Fibroblast of skin of left biceps (primary cell): ENCODE measurements at places on chromosomes 12 and 14.

DNA sequence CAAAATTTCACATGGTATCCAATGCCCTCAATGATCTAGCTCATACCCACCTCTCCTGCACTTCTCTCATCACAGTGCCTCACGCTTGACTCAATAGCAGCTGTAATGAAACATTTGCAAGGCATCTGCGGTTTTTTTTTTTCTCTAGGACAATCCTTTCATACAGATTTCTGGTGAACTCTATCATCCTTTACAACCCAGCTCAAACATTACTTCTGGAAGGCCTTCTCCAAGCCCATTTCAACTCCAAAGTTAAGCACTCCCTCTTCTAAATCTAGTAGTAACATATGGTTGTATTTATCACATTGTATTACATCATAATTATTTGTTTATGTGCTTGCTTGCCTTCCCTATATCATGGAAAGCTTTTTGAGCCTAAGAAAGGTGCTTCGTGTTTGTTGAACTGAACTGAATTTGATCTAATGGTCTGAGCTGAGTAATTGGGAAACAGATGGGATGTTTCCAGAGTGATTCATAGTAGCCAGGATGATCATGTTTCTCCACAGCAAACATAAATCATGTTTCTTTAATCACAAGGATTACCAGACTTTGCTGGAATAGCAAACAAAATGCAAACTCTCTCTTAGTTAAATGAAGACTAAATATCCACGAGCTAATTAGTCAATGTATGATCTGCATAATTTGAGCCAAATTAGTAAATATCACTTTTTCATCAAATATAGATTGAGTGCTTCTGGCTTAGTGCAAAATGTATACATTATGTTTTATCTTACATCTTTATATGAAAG lies 14.3 kb downstream of the CFL2 start:
- peak; percentile 93 for DNase-seq

DNA sequence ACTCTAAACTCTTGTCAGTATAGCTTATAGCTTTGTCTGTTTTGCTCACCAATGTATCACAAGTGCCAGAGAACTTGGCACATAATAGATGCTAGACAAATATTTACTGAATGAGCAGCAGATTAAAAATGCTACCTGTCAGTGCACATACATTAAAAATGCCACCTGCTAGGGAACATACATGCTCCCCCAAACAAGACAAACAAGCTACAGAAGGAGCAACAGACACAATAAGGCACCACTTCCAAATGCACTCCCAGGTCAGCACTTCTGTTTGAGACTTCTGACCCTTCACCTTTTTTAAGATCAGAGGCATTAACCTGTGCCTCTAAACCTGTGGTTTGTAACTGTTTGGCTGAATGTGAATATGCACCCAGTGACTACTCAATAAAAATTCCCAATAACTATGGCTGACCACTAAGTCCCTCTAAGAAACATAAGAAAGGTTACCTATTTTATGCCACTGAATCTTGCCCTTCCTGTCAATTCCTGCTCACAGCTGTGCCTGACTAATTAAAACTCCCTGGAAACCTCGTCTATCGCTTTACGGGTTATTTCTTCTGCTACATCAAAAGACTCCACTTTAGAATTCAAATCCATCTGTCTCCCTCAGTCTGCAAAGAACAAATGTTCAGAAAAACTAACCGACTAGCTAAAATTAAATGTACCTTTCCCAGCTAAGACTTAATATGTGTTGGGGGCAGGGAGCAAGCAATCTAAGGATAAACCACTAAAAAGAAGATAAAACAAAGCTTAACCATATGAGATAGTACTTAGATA lies 41.0 kb downstream of the HECTD4 start:
- no peak for DNase-seq

DNA sequence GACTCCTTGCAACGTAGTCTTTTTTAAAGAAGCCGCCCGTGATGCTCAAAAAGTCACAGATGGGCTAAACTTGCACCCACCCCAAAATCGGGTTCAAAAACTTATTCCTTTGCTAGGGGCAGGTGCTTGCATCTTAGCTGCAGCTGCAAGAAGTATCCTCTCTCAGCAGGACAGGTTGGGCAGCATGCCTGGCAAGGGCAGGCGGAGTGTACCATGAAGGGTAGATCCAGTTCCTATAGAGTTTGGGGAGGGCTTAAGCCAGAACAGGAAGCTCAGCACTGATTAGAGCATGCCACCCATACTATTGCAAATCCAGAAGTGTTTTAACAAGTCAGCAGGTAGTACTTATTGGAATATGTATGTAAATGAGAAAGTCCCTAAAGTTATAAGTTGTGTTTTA lies 48.7 kb downstream of the CPM start:
- DNase-seq = no peak

DNA sequence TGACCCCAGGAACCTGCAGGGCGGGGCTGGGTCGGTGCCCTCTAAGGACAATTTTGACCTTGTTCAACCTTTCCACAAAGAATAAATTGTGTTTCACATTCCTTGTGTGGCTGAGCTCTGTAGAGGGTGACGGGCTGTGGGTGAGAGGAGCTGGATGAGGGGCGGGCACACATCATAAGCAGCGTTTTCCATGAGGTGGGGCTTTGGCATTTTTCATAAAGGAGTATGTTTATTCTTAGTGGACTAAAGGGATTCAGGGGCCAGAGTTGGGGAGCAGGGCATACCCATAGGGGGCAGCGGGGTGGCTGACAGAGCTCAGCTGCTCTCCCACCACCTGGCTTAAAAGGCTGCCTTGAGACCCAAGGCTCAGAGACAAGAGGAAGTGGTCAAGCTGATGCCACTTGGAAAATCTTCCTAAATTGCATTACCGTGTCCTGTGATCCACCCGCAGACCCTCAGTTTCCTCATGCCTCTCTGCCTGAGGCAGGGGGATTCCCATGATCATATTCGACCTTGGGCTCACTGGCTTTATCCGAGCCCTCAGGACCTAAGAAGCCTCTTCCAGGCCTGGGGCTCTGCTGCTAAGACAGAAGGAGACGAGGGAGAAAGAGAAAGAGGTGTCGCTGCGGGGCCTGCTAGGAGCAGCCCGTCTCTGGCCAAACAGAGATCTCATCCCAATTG lies 11.4 kb downstream of the MMP14 start:
- no peak for DNase-seq

- no peak for DNase-seq
Measured at GRCh38 chr14:33457617-33458016, 493.3 kb downstream of the EGLN3 start.

- DNase-seq = no peak
Measured at GRCh38 chr14:31159682-31160296, 47.8 kb downstream of the HECTD1 start.

- no peak for DNase-seq
Measured at GRCh38 chr14:69696633-69697557, 70.0 kb upstream of the SRSF5 start.

- DNase-seq = no peak
Measured at GRCh38 chr12:46503637-46504175, 131.1 kb upstream of the SLC38A2 start.

- DNase-seq = no peak
Measured at GRCh38 chr14:98925354-98926040, 346.5 kb downstream of the BCL11B start.

DNA sequence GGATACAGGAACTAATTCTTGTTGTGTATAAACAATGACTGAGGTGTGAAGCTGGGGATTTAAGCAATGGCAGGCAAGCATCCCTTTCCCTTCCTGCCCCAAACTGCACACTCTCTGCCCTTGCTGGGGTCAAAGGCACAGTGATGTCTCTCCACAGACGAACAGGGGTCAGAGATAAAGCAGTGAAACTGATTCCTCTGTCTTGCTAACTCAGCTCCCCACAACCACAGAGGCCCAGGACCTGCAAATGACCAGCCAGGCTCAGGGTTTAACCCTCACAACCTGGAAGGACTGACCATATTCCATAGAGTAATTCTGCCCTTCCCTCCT lies 67.2 kb downstream of the CCDC88C start:
- DNase-seq = no peak

- no peak for DNase-seq
Measured at GRCh38 chr14:95388699-95389098, 69.0 kb upstream of the CLMN start.

GRCh38 chr14:54106661-54107377 lies 150.2 kb upstream of the BMP4 start:
- no peak for DNase-seq

DNA sequence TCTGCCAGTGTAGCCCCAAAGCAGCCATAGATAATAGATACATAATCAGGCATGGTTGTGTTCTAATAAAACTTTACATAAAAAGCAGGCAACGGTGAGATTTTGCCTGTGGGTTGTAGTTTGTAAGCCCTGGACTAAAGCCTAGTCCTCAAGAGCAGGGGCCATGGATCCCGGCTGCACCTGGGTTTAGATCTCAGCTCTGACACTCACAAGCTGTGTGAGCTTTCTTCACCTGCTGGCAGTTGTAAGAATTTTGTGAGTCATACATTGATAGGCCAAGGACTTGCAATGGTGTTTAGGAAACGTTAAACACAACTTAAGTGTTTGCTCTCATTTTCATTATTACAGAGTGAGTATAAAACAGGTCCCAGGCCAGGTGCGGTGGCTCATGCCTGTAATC lies 395.8 kb upstream of the TBX3 start:
- no peak for DNase-seq

GRCh38 chr12:47561746-47562145 lies 144.1 kb downstream of the RPAP3 start:
- no peak for DNase-seq

DNA sequence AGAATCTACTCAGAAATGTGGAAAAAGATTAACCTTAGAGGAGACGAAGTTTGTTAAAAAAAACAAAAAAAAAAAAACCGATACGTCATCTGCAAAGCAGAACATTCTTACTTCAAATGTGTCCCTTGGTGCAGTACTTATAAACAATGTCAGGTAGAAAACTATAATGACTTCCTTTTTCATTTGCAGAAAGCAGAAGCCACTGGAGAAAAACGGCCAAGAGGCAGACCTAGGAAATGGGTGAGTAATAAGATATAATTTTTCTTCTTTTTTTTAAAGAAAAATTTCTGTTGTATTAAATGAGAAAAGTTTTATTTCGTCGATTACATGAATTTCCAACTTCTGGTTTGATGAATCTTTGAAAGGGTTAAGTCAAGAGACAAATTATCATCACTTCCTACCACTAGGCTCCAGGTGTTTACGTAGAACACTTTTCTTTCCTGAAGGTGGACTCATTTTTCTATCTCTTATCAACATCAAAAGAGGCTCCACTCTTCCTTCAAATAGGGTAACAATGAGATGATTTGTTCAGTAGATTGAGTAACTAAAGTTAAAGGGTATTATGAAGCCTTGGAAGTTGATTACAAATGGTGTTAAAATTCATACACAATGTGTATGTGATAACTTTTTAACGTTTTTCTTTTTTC lies 14.2 kb downstream of the HMGA2 start:
- DNase-seq = no peak

- no peak for DNase-seq
Measured at GRCh38 chr12:7503686-7504415, at the start of gene CD163. TSS of gene CD163 (minus strand) at chr12:7503777. CDS start at chr12:7503690, 87 bp downstream.

DNA sequence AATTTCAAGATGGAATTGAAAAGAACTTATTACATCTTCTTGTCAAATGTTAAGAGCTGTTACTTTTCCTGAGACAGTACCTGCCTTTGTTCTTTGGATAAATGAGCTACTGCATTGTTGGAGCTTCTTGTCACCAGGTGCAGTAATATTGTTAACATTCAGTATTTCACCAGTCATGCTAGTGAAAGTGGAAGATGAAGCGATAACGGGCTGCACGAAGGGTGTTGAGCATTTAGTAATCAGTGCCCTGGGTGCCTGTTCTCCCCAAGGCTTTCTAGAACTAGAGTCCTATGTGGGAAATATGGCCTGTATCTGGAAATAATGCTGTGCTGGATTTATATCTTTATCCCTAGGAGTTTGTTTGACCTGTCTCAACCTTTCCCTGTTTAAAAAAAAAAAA lies 83.2 kb downstream of the PPP2R5C start:
- DNase-seq = no peak

DNA sequence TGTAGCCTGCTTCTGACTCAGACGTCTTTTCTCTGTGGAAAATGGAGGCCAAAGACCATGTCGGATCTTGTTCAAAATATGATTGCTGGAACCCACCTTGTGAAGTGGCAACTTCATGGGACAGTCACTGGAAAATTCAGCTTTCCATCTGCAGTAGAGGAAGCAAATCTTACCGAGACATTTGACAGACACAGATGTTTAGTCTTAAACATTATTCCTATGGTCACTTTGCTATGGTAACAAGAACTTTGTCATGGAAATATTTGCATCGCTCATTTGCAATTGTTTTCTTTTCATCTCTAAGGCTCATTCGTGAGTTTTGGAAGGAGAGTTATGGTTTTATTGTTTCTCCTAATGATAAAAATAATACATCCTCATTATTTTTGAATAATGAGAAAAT lies 98.3 kb upstream of the HIF1A start:
- DNase-seq = no peak

DNA sequence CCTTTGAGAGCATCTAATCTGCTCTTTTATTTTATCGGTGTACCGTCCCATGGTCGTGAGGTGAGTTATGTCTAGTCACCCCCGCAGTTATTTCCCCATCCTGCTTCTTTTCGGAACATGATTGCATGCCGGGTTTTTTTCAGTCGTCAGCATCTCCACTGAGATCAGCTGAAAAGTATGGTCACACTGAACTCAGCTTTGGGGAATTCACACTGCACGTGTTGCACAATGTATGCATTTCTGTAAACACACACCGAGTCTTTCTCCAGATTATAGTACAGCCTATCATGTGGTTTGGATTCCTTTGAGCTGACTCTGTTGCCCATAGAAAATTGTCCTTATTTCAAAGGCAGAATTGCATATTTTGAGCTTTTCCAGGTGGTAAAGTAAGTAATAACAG lies 24.6 kb downstream of the PLXNC1 start:
- peak; percentile 94 for DNase-seq

- DNase-seq = no peak
Measured at GRCh38 chr14:65804439-65805112, 392.0 kb downstream of the FUT8 start.

DNA sequence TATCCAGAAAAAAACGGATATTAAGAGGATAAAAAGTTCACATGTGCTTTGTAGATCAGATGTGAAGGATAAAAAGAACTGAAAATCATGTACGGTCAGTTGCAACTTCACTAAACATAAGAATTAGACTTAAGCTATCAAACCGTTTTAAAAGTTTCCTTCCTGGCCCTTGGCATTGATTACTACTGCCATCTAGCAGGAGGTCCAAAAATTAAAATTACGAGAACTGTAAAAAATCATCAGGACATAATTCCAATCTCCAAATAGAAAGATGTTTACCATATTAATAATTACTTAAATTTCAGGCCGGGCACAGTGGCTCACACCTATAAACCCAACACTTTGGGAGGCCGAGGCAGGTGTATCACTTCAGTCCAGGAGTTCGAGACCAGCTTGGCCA lies 7.9 kb downstream of the WDR89 start:
- DNase-seq = no peak

DNA sequence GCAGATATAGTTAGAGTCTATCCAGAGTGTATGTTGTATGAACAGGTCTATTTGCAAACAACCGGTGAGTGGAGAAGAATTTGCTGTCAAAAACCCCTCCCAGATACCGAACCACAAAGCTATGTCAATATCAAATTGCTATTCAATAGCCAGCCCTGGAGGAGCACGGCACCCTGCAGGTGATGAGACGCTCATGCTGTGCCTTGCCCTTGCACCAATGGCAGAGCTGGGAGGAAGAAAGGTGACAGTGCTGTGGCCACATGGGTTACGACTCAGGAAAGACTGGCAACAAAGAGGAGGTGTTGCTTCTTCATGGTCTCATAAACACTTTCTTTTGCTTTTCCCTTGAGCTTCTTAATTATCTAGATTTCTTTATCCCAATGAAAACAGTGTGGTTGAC lies 55.7 kb downstream of the PAX9 start:
- no peak for DNase-seq
